CD4-positive, alpha-beta T cell treated with Interleukin-4 for 4 hours (primary cell): ENCODE measurements at places on chromosomes 3 and 15.

GRCh38 chr15:89192766-89193165 is 28.6 kb downstream of the RLBP1 start:
- DNase-seq, result no peak

- DNase-seq, result no peak
These were observed 81.9 kb upstream of the SLC25A36 start for GRCh38 chr3:140859592-140860336.

GRCh38 chr15:62979252-62979651 is 63.3 kb upstream of the TPM1 start:
- no peak for DNase-seq

GRCh38 chr3:72320095-72320954 is 527.9 kb downstream of the SHQ1 start:
- no peak for DNase-seq

- DNase-seq, result no peak
These were observed 109.9 kb downstream of the TBC1D5 start for GRCh38 chr3:17632401-17633100.
